Naive thymus-derived CD8-positive, alpha-beta T cell (primary cell): ENCODE measurements at places on chromosomes 3 and 15.
A peak's percentile ranks its signal among the peaks of the same experiment; 100 is the strongest.

GRCh38 chr3:42527368-42527917 lies 25.0 kb downstream of the VIPR1 start:
- DNase-seq, result no peak

- peak; percentile 4 for DNase-seq
Observed at GRCh38 chr3:71926262-71926600, 141.3 kb upstream of the PROK2 start.

GRCh38 chr3:172040981-172041963 lies 1.9 kb downstream of the FNDC3B start:
- DNase-seq, result no peak

GRCh38 chr3:37546876-37547275 lies 314.8 kb upstream of the CTDSPL start:
- DNase-seq, result no peak
